Activated CD4-positive, alpha-beta T cell treated with anti-CD3 and anti-CD28 coated beads for 48 hours (primary cell): ENCODE measurements at places on chromosomes 5 and 9.

DNA sequence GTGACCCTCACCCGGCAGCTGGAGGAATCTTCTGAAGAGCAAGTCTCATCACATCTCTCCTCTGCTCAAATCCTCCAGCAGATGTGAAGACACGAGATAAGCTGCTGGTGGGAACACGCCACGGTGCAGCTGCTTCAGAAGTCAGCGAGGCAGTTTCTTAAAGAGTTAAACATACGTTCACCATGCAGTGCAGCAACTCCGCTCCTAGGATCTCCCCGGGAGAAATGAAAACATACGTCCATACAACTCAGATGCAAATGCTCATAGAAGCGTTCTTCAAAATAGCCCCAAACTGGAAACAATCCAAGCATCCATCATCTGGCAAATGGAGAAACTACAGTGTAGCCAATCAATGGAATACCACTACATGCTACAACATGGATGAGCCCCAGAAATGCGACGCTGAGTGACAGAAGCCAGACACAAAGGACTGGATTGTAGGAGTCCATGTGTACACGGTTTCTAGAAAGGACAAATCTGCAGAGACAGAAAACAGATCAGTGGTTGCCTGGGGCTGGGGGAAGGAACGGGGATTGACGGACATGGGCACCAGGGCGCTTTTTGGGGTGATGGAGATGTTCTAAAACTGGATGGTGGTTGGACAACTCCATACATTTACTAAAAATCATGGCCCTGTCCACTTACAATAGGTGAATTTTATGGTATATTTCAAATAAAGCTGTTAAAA, 150.6 kb downstream of the COL23A1 start:
- no peak for DNase-seq

GRCh38 chr5:33755231-33755630, 136.6 kb downstream of the ADAMTS12 start:
- no peak for DNase-seq

- no peak for DNase-seq
Observed at GRCh38 chr5:53127107-53127506, 17.6 kb upstream of the MOCS2 start.

DNA sequence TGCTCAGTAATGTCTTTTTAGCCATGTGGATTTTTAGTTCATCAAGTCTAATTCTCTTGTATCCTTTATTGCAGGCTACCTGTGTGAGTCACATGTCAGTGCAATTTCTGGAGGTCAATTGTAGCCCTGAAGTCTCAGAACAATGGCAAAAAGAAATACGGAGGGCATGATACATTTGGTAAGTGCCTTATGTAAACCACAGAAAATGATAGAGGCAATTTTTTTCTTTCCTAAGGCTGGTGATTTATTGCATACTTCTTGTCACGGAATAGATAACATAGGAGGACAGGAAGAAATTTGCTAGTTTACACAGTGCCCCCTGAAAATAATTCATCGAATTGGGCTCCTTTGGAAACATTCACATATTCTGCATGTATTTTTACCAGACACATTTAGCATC, 235.9 kb downstream of the DMRTA1 start:
- no peak for DNase-seq

GRCh38 chr5:163309914-163310313, 127.5 kb upstream of the CCNG1 start:
- DNase-seq: no peak

- DNase-seq: peak; percentile 61
Observed at GRCh38 chr5:77645158-77645994, 6.9 kb upstream of the OTP start.
